ENCODE measurements at places on chromosomes 3 and 15. TPM values are rescaled to one million over a fixed set of nuclear protein-coding genes. Genes with fewer than 3 reads are reported as not detected.

DNA sequence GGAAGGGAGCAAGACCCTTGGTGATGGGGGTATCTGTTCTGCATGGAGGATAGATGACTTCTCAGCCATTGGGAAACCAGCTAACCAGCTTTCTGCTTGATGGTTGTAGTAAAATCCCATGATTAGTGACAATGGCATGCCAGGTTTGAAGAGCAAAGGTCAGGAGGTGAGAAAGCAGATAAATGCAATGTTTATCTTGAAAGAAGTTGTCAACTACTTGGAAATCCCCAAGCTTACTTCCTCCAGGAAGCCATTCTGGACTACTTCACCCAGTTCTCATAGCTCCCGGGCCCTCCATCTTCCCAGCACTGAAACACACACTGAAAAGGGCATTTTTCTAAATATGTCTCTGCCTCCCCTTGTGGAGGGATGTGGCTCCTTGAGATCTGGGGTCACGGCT is 51.3 kb downstream of the SMAD3 start:
- H3K27me3 ChIP-seq, result no peaks in the 10 kb centered on the region
- H3K4me1 ChIP-seq, result peaks cover 6% of the 10 kb centered on the region
- no peak overlapping the region for H3K27ac ChIP-seq
- no peak overlapping the region for H3K4me3 ChIP-seq
- no peak for DNase-seq
- H3K36me3 ChIP-seq, result no peaks in the 10 kb centered on the region

DNA sequence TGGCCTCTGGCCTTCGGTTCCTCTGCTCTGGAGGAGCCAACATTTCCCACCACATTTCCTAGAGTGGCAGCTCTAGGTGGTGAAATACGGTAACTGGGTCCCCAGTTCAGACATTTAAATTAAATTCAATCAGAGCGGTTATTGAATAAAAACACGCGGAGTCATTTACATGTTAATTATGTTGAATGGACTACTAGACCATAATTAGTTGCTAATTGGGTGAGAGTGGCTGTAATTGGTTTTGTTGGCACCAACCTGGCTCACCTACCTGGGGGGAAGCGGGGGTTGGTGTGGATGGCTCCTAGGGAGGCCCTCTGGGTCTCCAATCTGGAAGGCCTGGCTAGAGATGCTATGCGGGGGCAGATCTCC is 12.7 kb downstream of the SEMA3F start:
- no peaks in the 10 kb centered on the region for H3K27me3 ChIP-seq
- H3K4me1 ChIP-seq, result peaks cover 18% of the 10 kb centered on the region
- H3K36me3 ChIP-seq, result no peaks in the 10 kb centered on the region
- H3K4me3 ChIP-seq, result no peak overlapping the region
- no peak overlapping the region for H3K27ac ChIP-seq

DNA sequence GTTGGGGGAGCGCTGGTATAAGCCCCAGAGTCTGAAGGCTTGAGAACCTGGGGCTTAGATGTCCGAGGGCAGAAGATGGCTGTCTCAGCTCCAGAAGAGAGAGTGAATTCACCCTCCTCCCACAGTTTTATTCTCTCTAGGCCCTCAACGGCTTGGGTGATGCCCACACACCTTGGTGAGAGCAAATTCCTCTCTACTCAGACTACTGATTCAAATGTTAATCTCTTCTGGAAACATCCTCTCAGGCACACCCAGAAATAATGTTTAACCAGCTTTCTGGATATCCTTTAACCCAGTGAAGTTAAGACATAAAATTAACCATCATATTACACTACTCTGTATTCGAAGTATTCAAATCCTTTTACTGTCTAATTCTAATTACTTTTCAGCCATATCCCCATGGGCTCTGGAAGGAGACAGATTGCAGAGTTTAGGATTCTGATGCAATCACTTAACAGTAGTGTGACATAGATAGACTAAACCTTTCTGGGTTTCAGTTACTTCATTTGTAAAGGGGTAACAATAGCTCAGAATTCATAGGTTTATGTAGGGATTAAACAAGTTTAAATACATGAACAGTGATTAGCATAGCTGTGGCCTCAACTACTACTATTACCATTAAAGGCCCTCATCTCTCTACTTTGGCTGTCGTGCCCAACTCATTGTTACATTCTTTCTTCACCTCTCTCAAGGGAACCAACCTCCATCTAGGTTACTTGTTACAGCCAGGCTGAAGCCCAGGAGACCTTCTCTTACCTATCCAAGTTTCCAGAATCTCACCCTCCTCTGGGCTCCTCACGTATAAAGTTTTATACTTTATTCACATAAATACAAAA is 25.7 kb upstream of the ANO10 start:
- peak; percentile 20 for DNase-seq
- H3K27ac ChIP-seq, result no peak overlapping the region

The PLA2G4D gene
- 0.03 TPM for total RNA-seq

GRCh38 chr3:47523310-47524073 is 10.0 kb upstream of the ELP6 start:
- H3K27me3 ChIP-seq, result no peaks in the 10 kb centered on the region
- no peak overlapping the region for H3K27ac ChIP-seq
- H3K4me1 ChIP-seq, result no peaks in the 10 kb centered on the region
- no peaks in the 10 kb centered on the region for H3K36me3 ChIP-seq

The DISP2 gene
- total RNA-seq, result 0.21 TPM
